Memory B cell (primary cell): ENCODE measurements at places on chromosomes 7 and 10.

DNA sequence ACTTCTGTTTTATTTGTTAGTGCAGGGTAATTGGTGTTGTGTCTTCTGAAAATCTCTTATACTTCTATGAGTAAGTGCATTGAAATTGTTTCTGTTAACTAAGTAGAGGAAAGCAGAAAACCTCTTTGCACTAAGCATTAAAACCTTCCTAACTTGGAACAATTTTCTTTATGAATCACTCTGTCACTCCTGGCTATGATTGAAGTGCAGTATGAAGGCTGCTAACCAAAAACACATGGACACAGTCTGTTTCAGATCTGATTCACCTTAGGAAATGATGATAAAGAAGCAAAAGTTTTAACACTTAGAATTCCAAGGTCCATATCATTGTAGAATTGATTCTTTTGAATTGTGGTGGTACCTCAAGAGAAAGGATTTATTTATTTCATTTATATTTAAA lies 41.9 kb downstream of the MET start:
- DNase-seq, result no peak

- no peak for DNase-seq
These were observed 8.7 kb upstream of the EN2 start for GRCh38 chr7:155449008-155449868.

DNA sequence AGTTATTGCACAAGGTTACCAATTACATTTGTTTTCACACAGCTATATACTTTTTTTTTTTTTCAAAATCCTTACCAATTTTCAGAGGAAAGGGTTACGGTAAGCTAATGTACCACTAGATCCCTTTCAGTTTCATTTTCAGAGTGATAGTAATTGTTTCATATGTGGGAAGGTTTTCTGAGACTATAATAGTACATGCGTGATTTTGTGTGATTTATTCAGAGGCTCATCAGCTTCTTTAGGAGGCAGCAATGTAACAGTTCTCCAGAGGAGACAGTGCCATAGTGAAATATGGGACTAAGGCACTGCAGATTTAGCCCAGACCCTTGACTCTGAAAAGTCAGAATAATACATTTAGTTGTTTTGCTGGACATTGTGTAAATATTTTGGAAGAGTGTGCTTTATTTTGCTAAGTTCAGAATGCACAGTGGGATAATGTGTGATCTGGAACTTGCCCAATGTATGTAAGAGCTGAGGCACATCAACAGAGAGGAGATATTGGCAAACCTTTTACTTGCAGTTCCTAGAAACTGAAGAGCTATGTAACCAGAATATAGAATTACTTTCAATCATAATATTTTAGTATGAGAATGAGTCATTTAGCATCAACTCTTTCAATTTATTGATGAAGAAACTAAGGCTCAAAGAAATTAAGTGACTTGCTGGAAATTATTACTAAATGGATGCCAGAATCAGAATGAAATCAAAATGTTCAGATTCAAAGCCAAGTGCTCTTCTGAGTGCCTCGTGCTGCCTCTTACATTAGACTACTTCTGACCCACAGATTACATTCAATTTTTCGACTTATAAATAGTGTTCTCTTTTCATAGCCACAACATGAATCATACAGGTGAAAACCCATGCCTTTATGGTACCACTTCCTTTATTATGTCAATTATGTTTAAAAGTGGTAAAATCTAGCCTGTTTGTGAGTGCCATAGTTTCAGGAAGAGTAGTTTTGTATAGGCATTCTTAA lies 207.7 kb upstream of the TEX47 start:
- no peak for DNase-seq

DNA sequence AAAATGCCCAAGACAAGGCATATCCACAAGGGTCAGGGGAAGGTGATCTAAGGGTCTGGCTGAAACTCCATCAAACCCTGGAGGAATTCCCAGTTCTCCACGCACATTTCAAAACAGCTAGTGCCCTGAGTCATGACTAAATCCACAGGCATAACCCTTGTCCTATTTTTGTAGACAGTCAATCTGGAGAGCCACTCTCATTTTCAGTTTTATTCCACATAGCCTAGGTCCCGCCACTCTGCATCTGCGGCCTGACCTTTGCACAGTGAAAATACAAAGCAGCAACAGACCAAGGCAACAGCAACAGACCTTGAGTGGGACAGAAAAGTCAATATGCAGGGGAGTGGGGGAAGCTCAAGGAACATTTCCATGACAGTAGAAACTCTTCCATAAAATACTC lies 201.4 kb upstream of the NPVF start:
- no peak for DNase-seq

DNA sequence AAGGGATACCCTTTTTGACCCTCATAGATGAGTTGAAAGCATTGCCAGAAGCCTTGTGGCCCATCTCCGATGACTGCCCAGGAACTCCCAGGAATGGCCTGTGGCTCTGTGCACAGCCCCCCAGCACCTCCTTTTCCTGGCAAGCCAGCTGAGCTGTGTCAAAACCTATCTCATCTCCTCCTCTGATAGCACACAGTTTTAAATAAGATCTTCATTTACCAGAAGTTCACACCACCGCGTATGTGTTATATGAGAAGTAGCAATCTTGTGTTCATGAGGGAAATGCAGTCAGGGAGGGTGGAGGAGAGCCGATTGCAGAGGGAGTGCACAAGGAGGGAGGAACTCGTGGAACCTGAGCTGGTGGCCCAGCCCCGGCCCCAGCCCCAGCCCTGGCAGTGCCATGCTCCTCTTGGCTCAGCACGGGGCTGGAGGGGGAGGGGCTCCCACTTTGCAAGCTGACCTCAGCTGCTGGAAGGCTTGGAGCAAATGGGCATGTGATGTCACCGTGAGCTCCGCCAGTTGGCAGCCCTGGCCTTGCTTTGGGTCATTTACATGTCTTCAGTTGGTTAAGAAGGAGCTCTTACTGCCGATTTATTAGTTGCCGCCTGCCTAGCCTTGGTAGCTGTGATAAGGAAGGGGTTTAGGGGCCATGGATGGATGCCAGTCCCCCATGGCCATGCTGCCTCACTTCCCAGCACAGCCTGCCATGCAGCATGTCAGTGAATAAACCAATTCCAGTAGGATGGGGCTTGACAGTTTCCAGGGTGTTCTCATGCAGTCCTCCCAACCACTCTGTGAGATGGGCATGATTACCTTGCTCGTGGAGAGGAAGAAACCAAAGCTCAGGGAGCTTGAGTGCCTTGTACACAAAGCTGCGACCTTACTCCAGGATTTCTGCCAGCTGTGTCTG lies 20.0 kb downstream of the UNC5B start:
- no peak for DNase-seq

GRCh38 chr10:25666276-25666675 lies 267.8 kb upstream of the MYO3A start:
- no peak for DNase-seq

DNA sequence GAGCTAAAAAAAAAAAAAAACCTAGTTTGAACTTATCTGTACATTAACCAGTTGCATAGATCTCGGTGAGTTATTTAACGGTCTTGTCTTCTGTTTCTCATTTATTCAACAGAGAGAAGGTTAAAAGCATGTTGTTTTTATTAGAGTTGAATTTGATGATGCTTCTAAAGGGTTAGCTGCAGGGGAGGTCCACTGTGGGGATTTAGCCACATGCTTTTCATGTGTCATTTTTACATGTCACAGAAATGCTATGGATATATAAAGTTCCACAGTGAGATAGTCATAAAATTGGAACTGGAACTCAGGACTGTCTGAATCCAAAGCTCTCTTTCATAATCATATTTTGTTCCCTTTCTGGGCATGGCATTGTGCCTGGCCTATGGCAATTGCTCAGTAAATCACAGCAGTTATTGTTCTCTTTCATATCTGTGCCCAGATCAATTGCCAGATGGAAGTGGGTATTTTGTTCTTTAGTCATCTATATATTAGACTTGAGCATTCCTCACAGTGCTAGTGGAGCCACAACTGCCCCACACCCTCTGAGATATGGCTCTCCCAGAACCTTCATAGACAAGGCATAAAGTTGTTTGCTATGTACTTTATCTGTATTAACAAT lies 578.8 kb downstream of the NRG3 start:
- no peak for DNase-seq

- no peak for DNase-seq
These were observed 147.8 kb upstream of the KLF6 start for GRCh38 chr10:3932597-3933375.

DNA sequence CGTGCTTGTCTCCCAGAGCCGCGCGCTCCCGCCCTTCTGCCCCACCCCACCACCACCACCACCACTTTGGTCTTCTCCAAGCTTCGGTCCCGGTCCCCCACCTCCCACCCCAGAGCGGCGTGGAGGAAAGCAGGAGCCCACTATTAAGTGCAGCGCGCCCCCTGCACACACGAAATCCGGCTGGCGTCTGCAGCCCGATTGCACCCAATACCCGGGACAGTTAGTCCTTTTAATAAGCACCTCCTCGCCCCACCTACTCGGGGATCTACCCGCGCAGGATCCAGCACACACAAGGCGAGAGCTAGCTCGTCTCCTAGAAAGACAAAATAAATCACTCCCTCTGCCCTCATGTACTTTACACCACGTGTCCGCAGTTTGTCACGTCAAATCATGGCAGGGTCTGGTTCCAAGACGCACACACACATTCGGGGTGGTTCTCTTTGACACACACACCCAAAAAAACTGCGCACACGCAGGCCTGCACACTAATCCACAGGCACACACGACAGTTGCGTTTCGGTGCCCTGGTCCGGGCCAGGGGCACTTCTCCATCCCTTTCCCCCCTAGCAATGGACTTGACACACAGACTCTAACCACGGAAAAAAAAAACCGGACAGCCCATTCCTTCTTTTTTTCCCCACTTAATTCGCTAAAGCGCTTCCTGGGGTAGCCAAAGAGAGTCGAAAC lies 1.6 kb downstream of the SFMBT2 start:
- no peak for DNase-seq

GRCh38 chr10:33026422-33026821 lies 68.4 kb upstream of the ITGB1 start:
- DNase-seq, result no peak

DNA sequence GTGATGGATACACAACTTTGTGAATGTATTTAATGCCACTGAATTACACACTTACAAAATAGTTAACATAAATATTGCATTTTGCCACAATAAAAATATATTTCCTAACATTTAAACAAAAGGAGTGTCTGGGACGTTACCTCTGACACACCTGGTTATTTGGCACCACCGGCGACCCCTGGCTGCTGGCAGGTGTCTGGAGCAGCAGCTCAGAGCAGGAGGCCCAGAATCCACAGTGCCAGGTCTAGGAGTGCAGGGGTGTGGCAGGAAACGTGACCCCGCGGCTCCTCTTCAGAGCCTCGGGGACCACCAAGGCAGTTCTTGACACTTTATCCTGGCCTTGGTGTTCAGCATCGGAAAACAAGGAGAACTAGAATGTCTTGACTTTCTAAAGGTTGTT lies 46.3 kb downstream of the MGMT start:
- DNase-seq, result no peak

DNA sequence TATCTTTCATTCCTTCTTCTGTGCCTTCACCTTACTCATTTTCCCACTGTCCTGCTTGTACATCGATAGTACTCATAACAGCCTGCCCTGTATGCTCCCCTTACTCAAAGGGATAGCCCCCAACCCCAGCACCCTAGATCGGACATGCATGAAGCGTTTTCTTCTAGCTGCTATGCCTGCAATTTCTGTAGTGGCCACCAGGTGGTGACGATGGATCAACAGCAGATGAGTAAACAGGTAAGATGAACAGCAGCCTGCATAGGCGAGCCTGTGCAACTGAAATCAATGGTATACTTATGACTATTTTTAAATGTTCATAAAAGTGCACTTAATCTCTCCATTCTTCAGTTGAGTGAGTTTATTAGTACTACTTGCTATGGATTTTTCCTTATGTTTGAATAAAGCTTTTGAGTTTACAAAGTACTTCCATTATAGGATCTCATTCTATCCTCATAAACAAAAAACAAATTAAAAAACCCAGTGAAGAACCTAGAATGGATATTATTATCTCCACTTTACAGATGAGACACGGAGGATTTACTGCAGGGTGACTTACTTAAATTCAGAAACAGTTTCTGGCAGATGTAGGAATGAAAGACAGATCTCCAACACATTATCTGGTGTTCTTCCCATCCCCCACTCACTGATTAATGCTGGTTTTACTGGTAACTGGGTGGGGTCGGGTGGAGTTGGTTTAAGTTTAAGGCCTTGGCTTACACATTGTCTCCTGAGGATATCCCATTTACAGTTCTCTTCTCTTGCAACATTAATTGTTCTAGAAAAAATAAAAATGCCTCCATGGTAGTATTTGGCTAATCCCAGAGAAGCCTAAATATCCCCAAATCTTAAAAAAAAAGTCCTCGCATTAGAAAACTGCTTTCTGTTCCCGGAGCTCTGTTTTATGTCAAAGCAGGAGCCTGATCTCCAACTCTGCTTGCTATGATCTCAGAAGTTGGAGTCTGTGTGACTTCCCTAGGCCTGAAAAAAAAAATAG lies 222.1 kb downstream of the GLI3 start:
- DNase-seq, result no peak

- no peak for DNase-seq
These were observed 57.9 kb downstream of the DNAJB9 start for GRCh38 chr7:108627476-108628051.

- DNase-seq, result no peak
These were observed 306.8 kb downstream of the WDR11 start for GRCh38 chr10:121157998-121158397.

DNA sequence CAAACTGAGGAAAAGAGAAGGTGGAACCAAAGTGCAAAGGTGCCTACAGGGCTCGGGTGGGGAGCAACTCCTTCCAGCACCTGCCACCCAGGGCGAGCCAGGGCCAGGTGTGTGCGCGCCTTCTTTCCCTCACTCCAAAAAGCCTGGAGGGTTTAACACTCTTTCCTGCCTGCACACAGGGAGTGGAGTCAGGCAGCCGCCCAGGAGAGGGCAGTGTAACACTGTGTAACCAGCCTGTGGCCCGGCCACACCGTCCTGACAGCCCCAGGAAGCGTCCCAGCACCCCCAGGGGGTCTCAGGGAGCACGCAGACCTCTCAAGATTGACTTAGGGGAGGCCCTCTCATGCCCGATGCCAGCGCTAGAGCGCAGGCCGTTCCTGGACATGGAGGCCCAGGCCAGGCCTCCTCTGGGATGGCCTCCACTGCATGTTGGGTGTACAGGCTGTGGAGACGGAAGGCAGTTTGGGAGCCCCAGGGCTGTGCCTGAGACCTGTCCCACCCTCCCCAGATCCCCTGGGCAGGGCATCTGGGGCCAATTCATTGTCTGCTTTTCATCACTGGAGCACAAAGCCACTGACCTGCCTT lies 13.4 kb downstream of the BRI3 start:
- peak; percentile 53 for DNase-seq
